ENCODE measurements at places on chromosomes 3 and 15.

- DNase-seq = no peak
Observed at GRCh38 chr3:70832089-70832833, 519.8 kb upstream of the MDFIC2 start.

DNA sequence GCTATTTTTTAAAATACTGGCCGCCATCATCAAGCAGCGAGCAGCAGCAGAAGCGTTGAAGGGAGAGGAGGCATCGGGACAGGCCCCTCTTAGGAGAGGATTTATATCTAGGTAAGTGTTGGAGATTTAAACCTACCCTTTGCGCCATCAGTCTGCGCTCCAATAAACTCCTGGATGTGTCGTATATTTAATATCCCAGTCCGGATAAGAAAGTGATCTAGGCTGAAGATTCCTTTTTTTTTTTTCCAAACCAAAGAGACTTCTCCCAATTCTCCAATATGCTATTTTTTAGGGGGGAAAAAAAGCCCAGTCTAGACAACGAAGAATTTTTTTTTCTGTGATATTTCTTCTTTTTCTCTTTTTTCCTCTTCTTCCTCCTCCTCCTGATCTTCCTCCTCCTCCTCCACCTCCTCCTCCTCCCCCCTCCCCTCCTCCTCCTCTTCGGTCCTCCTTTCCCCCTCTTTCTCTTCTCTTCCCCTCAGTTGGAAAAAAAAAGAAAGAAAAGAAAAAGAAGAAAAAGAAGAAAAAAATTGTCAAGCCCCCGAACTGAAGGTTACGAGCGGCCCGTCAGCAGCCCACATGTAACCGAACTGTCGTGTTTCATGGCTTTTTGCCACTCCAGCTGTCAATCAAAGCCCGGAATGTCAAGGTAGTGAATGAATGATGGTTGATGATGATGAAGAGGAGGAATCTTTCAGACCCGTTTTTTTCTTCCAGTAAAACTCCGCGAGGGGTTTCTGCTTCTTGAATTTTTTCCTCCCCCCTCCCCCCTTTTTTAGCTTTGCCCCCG lies 835 bp downstream of the MEIS2 start:
- no peak for DNase-seq

- no peak for DNase-seq
Observed at GRCh38 chr3:46062679-46063078, 35.4 kb upstream of the XCR1 start.

DNA sequence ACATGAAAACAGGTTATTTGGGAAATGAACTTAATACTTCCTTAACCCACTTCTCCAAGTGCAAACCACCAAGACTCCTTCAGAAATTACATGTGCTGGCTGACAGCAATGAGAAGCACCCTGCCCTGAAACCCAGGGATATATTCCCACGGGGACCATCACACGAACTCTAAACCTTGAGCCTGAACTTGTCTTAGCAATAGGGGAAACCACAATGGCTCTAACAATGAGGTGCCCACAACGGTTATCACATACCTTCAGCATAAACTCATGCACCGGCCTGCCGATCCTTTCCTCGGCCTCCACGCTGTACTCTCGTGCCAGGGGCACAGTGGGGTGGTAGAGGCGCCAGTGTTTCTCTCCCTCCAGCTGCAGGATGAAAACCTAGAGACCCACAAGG lies 13.4 kb downstream of the RIOX2 start:
- DNase-seq = no peak

DNA sequence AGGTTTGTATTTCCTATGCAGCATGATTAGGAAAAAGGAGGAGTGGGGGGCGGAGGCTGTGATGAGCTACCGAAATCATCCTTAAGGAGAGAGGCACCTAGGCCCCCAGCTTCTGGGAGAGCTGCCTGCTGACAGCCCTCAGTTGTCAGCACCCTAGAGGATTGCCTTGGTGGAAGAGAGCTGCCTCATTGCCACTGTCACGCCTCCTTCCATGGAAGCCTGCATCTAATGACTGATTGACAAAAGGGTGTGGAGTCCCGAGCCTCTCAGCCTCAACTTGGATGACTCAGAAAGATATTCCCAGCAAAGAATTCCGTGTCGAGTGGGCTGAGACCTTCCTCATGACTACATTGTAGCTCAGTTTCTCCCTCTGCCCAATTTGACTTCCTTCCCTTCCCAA lies 320.4 kb upstream of the PROK2 start:
- no peak for DNase-seq

DNA sequence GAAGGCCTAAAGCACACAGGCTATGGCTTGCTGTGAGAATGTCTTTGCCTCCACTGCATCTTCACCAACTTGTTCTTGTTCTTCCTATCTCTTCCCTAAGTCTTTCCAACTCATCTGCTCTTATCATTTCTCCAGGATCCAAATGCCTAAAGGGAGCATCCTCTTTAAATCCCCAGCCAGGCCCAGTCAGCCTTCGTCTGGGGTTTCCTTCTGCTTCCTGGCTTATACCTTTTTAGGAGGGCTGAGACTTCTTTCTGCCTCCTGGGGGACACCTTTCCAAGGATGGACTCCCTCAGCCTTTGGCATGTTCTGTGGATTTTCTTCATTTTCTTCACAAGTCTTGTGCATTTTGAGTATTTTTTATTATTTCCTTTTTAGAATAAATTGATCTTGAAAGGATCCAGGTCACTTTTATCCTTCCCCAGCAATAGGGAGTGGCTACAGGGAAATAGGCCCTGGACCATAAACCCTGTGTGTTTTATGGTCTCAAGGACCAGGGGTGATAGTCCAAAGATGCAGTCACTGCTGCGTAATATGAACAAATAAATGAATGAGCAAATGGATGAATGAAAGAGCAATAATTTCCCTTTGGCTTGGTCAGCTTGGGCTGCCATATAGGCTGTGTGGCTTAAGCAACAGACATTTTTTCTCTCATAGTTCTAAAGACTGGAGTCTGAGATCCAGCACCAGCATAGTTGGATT lies 122.1 kb upstream of the LRIG1 start:
- DNase-seq = no peak

GRCh38 chr15:69394556-69395282 lies 19.4 kb upstream of the KIF23 start:
- peak; percentile 45 for DNase-seq

DNA sequence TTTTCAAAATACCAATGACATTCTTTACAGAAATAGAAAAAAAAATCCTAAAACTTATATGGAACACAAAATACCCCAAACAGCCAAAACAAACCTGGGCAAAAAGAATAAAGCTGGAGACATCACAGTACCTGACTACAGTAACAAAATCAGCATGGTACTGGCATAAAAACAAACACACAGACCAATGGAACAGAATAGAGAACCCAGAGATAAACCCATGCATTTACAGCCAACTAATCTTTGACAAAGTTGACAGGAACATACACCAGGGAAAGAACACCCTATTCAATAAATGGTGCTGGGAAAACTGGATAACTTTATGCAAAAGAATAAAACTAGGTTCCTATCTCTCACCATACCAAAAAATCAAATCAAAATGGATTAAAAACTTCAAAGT lies 36.4 kb downstream of the SCAPER start:
- DNase-seq = no peak

DNA sequence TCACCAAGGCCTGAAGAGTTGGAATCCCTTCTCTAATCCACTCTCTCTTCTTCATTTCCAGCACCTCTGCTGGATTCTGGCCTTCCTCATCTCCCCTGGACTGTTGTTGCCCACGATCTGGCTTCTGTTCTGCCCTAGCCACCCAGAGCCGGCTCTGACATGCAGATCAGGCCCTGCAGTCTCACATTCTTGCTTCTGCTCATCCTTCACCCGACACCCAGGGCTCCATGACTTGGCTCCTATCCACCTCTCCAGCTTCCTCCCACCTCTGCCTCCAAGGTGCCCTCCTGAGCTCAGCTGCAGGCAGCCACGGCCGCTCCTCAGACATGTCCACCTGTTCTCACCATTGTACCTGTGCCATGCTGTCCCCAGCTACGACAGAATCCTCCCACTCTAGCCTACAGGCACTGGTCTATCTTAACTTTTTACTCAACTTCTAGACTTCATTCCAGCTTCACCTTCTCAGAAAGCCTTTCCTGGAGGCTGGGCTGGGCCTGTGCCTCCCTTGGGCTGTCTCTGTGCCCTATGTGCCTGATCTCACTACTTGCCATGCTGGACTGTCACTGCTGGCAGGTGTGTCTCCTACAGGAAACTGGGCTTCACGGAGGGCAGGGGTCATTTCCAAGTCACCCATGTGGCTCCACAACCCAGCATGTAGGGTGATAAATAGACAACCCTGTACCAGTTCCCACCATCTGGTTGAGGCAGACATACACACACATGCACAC lies 16.0 kb upstream of the TBC1D21 start:
- no peak for DNase-seq

- DNase-seq = no peak
Observed at GRCh38 chr15:39776068-39776467, 6.6 kb downstream of the FSIP1 start.

DNA sequence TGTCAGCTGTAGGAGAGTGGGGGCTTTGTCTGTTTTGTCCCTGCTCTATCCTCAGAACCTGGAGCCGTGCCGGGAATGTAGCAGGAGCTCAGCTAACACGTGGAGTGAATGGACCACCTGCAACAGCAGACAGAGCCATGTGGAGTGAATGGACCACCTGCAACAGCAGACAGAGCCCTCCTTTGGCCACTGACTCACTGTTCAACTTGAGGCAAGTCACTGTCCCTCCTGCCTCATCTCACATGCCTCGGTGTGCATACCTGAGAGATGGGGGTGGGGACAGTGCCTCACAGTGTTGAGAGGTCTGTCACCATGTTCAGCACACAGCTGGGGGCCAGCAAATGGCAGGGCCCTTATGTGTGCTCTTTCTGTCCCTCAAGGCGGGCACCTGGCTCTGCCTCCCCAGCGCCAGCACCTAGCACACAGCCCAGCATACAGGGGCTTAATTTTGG lies 27.9 kb downstream of the FEM1B start:
- DNase-seq = no peak

- no peak for DNase-seq
Observed at GRCh38 chr3:157573281-157573680, 70.1 kb upstream of the VEPH1 start.

DNA sequence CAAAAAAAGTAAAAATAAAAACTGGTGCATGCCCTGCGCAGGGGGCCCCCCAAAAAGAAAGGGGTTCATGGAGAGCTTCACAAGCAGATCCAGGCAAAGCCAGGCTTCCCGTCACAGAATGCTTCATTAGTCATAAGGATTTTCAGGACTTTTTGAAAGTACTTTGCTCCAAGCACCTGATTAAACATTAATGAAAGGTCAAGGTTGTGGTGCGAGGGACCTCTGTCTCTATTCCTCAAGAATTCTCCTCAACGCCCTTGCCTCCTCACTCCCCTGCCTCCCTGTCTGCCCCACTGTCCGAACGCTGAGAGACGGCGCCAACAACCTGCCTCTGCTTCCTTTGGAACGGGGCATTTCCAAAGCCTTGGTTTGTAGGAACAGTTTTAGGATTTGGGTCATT lies 240.1 kb upstream of the IGF1R start:
- no peak for DNase-seq

GRCh38 chr3:189756582-189757078 lies 125.4 kb downstream of the TP63 start:
- DNase-seq = no peak

DNA sequence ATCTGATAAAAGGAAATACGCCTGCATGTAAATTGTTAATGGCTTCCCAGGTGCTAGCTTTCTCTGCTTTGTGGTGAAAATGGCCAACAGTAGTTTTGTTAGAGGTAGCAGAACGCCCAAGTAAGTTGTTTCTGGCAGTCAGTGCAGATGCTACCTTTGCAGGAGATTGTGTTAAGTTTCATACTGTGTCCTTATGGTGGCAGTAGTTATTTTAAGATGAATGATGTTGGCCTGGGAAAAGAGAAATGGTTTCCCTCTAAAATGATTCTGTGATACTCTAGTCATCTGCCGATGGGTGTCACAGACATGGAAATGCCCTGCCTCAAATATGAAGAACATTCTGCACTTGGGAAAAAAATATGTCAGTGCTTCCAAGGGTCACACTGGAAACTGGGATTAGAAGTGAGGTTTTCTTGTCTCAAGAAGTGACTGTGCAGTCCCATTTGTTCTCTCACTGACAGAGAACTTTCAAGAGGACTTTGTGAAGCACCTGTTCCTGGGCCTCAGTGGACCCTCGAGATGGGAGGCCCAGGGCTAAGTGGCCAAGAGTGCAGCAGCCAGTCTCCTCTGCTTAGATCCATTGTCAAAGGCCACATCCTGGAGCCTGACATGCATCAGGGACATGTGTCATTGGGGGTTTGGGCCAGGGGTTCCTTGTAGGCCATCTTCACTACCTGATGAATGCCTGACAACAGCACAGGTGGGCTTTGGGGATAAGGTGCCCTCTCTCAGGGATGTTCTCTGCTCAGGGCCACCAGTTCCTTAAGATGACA lies 393.3 kb downstream of the CACNA2D3 start:
- DNase-seq = no peak

DNA sequence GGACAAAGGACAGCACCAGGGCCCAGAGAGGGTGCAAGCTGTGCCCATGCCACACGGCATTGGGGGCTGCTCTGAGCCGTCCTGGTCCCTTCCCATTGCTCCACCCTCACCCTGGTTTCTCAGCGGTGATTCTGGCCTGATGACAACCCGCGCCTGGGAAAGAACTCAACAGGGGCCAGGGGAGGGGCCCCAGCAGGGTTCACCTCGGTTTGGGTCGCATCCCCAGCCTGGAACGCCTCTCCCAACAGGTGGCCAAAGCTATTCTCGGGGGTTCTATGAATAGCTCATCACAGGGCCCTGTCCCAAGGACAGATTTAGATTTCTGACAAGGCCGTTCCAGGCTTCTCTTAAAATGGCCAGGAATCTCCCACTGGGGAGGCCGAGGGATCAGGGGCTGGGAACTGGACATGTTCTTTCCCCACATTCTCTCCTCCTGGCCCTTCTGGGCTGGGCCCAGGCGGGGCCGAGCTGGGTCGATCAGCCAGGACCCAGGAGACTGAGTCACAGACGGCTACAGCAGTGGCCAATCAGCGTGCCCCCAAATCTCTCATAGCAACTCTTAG lies 17.9 kb downstream of the GRIP2 start:
- DNase-seq = no peak

DNA sequence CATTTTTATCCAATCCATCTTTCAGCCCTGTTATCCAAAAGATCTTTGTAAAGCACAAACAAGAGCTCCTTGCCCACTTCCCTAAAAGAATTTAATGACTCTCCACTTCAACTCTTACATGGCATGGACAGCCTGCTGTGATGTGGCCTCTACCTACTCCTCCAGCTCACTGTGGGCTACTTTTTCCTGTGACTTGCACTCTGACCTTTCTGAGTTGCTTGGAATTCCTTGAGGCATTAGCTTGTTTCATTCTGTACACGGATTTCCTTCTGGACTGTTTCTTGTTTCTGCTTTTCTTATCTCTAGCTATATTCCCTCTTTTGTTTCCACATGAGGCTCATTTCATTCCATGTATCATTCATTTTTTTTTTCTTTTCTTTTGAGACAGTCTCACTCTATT lies 15.2 kb downstream of the QTRT2 start:
- no peak for DNase-seq
